ENCODE measurements at places on chromosomes 6 and 20.

DNA sequence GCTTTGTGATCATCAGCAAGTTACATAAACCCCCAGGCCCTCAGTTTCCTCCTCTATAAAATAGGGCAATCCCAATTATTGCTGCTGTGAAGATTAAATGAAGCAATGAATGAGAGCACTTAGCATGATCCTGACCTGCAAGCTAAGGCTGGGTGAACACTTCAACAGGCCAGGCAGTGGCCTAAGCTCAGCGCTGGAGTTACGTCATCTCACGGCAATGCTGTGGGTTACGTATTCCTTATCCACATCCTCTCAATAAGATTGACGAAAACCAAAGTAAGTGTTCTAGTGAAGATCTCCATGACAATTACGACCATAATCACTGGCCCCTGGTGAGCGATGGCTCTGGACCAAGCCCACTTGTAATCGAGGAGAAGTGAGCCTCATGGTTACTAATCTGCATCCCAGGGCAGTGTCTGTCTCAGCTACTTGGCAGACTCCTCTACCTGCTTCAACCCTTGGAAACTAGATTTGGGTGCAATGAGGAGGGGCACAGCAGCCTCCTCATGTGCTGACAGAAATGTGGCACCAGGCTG is 274.1 kb upstream of the ARID1B start:
- no peak for DNase-seq

- DNase-seq = no peak
These were observed 85.2 kb downstream of the ELOVL4 start for GRCh38 chr6:79862126-79862525.

- DNase-seq = no peak
These were observed 80.6 kb upstream of the PREP start for GRCh38 chr6:105483492-105483891.

- no peak for DNase-seq
These were observed 2.6 kb downstream of the UBE2V1 start for GRCh38 chr20:50110141-50111047.

GRCh38 chr20:21513881-21514540 is at the start of gene NKX2-2:
NKX2-2 (minus strand) TSS chr20:21514064; CDS start chr20:21513669, 395 bp downstream.
- DNase-seq = peak; percentile 80

GRCh38 chr6:163826629-163827028 is 412.1 kb downstream of the QKI start:
- no peak for DNase-seq

DNA sequence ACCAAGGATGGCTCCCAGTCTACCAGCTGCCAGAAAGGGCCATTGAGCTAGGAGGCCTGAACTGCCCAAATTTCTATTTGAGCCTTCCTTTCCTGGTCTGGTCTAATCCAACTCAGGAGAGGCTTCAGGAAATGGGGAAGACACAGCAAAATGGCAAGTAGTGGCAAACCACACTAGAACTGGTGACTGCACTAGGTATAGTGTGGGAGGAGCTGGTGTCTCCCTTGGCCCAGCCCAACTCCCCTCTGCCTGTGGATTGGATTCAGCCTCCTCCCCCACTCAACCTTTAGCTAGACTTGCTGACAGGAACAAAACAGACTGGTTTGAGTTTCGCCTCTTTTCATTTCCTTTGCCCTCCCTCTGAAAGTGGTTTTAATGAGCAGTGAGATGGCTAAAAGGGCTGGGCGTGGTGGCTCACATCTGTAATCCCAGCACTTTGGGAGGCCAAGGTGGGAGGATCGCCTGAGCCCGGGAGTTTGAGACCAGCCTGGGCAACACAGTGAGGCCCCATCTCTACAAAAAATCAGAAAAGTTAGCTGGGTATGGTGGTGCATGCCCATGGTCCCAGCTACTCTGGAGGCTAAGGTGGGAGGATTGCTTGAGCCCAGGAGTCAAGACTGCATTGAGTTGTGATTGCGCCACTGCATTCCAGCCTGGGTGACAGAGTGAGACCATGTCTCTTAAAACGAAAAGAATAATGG is 17.5 kb downstream of the MRPS18A start:
- no peak for DNase-seq

GRCh38 chr6:90294008-90294511 is 2.6 kb downstream of the BACH2 start:
- DNase-seq = no peak

DNA sequence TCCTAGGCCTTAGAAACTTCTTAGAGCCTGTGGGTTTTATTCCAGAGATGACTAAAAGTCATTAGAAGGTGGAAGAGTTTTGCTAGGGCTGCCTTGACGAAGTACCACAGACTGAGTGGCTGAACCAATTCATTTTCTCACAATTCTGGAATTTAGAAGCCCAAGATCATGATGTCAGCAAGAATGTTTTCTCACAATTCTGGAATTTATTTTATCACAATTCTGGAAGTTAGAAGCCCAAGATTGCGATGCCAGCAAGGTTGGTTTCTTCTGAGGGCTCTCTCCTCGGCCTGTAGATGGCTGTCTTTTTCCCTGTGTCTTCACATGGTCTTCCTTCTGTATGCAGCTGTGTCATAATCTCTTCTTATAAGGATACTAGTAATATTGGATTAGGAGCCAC is 672.9 kb upstream of the MARCKS start:
- no peak for DNase-seq

- DNase-seq = no peak
These were observed 448.4 kb upstream of the MANEA start for GRCh38 chr6:95128947-95129346.

- no peak for DNase-seq
These were observed 76.2 kb upstream of the FOXP4 start for GRCh38 chr6:41470029-41470330.

DNA sequence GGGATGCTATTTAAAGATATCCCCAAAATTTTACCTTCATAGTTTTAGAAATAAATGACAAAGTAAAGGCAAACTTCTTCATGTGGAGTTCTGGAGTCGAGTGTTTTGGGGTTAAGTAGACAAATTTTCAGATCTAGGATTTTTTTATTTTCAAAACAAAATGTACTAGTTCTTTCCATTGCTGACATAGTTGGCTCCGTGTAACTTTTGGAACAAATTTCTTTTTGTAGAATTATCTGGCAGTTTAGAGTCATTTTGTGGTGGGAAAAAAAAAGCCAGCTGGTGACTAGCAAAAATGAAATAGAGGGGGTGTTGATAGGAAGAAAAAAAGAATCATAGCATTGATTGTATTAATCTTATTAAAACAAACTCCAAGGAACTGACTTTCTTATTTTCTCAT is 131.6 kb upstream of the TCF21 start:
- no peak for DNase-seq

- no peak for DNase-seq
These were observed 405.1 kb downstream of the TAF4 start for GRCh38 chr20:61660559-61660958.

GRCh38 chr6:20252311-20252710 is 40.0 kb upstream of the MBOAT1 start:
- no peak for DNase-seq

DNA sequence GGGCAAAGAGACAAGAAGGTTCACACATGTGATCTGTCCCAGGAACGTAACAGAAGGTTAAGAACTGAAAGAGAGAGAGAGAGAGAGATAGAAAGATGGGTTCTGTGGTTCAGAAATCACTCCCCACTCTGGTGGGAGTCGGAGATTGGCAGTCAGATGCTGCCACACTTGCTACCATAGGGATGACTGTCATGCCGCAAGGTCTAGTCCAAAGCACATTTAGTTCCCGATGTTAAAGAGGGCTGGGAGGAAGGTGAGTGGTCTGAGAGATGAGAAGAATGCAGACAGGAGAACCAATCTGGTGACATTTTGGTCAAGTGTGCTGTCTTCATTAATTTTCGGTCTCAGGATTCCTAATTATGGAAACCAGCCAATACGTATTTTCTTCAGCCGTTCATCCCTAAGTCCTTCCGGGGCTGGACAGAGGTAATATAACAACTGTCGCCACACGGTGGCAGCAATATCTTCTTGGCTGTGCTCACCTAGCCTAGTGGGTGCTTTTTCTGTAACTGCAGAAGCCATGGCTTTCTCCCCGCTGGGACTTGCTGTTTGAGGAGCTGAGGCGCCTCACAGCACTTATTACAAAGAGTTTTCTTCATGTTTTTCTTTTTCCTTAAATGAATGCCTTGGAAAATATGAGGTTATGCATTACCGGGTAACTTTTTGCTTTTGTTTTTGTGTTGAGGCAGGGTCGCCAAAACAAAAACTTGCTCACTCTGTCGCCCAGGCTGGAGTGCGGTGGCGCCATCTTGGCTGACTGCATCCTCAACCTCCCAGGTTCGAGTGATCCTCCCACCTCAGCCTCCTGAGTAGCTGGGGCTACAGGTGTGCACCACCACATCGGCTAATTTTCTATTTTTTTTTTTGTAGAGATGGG is 46.0 kb downstream of the SLC35D3 start:
- DNase-seq = peak; percentile 56

DNA sequence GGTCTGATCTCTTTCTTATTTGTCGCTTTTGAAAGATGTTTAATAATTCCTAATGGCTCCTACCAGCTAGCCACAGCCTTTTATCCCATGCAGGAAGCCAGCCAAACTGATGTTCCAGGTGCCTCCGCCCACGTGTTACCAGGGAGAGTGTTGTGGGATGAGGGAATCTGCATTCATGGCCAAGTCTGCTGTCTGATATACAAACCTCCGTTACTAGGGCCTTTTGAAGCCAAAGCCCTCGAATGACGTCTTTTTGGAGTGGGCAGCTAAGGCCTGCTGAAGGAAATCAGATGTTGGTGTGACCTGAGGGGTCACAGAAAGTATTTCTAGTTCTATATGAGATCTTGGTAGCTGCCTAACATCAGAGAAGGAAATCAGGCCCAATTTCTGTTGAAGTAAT is 21.3 kb downstream of the STK35 start:
- no peak for DNase-seq

GRCh38 chr20:2604506-2604835 is 48.0 kb upstream of the NOP56 start:
- no peak for DNase-seq

- no peak for DNase-seq
These were observed 113.1 kb downstream of the TIAM2 start for GRCh38 chr6:155108070-155108820.

DNA sequence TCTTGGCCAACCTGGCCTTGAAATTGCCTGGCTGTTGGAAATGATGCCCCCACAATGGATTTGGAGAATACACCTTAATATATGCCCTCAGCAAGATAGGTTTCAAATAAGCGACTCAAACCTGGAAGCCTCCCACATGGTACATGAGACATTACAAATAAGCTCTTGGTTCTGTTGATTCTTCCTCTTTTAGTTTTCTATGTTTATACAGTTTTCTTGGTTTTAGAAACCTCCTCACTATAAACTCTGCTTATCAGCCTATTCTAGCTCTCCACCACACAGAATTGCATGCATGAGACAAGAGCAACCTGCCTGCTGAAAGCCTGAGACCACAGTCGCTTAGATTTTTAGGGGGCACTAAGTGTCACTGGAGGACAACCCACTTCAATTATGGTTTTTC is 108.8 kb upstream of the PREP start:
- DNase-seq = no peak

DNA sequence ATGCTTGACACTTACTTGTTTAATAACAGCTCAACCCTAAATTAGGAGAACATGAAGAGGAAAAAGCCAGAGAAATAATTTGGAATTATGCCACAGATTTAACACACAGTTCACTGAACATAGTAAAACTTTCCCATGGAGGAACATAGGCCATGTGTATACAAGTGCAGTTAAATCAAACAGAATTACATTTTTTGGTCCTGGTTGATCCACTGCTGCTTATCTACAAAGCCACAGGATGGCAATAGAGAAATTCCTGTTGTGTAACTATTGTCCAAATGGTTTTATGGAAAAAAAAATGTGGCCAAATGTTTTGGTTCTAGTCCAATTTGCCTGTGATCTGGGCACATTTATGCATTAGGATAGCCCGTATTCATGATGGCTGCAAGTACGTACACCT is 136.8 kb downstream of the ALDH8A1 start:
- no peak for DNase-seq

DNA sequence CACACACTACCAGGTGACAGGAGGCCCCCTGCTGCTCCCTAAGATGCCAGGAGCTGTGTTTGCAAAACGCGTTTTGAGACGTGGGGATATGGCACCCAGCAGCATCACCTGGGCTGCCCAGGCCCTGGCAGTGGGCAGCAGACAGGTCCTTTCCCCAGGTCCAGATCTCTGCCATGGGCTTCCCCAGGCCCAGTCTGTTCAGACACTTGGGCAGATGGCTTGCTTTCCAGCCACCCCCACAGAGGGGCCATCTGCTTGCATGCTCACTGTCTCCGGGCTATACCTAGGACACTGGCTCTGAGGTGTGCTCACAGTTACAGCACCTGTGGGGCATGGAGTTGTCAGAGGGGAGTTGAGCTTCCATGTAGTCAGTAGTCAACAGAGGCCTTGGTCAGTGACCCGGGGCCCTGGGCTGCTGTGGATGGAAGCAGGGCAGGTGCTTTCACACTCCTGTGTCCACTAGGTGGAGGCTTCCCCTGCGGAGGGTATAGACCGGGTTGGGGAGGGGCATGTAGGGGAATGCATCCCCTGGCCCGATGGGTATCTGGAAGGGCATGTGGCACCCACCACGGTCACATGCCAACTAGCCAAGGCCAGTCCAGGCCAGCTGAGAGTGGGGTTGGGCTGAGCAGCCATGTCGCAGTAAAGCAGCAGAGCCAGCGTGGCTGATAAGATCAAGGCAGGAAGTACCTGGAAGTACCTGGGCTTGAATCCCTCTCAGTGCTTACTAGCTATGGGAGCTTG is 185.4 kb upstream of the SLC24A3 start:
- DNase-seq = no peak

DNA sequence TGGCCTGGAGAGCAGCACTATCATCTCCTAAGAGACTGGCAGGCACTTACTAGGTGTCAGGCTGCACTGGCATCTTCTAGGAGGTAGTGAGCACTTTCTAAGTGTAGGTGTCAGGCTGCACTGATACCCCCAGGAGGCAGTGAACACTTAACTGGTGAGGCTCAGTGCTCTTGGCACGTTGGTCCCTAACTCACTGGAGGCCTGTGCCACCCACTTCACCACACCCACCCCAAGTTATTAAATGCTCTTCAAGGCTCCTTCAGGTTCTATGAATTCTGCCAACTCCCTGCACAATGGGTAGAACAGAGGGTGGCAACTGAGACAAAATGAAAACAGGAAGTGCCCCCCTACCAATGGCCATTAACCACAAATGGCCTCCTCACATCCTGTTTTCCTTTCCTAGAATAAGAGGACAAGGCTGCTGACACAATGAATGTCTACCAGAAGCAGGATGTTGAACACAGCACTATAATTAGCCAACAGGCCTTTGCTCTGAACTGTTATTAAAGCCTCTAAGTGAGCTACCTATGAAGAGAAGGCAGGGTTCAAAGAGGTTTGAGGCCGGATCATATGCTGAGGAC is 29.4 kb downstream of the NCOA5 start:
- peak; percentile 53 for DNase-seq

GRCh38 chr20:23881371-23881770 is 1.8 kb upstream of the CST5 start:
- DNase-seq = no peak

DNA sequence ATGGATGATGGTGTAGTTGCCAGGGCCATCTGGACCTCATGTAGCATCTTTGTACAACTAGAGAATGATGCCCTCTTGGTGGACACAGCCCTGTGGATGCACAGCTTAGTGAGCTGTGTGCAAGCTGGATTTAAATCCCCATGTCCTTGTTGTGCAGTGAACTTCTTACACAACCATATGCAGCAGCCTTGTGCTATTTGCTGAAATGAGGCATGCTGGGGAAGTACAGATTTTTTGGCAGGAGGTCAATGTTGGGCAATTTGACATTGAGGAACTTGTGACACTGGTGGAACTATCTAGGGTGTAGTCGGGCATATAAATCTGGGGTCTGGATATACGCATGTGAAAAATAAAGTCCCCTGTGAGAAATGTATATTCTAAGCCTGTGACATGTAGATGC is 5.8 kb upstream of the CDC5L start:
- peak; percentile 32 for DNase-seq
